Activated T-cell treated with anti-CD3 and anti-CD28 coated beads, Interleukin-2, amount 50 U/mL, for 48 hours (primary cell): ENCODE measurements at places on chromosomes 11 and 22.

- DNase-seq: no peak
Observed at GRCh38 chr11:20762980-20763379, 93.6 kb downstream of the NELL1 start.

- no peak for DNase-seq
Observed at GRCh38 chr11:120061036-120061760, 76.7 kb downstream of the TRIM29 start.

- DNase-seq: no peak
Observed at GRCh38 chr11:122040464-122040863, 75.6 kb downstream of the BLID start.

- no peak for DNase-seq
Observed at GRCh38 chr11:109405671-109406070, 16.3 kb upstream of the C11orf87 start.

DNA sequence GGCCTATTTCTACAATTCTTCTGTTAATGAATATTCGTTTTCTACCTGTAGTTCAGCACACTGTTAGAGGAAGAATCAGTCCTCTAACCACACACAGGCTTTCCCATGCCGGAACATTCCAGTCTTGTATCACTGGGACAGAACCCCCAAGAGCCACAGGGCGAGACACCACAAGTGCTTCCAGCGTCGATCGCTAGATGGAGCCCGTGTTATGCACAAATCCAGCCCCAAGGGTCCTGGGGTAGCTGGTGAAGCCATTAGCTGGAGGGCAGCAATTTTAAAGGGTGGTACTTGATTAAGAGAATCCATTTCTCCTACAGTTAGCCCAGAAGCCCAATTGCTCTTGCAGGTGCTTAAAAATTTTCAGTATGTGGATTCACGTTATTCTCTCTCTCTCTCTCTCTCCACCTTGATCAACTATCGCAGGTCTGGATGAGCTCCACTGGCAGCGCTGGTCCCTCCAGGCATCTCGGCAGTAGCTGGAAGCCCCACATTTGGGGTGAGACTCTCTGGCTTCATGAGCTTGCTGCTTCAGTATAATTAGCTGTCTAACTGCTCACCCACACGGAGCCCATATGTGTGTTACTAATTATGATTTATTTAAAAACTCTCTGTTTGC lies 148.2 kb upstream of the SNX19 start:
- peak; percentile 52 for DNase-seq

- peak; percentile 60 for DNase-seq
Observed at GRCh38 chr22:36160499-36160942, at the start of gene APOL3. TSS of gene APOL3 (minus strand) at chr22:36160755. CDS start at chr22:36149055, 11,700 bp downstream.
